ENCODE measurements at places on chromosomes 5 and 9.

DNA sequence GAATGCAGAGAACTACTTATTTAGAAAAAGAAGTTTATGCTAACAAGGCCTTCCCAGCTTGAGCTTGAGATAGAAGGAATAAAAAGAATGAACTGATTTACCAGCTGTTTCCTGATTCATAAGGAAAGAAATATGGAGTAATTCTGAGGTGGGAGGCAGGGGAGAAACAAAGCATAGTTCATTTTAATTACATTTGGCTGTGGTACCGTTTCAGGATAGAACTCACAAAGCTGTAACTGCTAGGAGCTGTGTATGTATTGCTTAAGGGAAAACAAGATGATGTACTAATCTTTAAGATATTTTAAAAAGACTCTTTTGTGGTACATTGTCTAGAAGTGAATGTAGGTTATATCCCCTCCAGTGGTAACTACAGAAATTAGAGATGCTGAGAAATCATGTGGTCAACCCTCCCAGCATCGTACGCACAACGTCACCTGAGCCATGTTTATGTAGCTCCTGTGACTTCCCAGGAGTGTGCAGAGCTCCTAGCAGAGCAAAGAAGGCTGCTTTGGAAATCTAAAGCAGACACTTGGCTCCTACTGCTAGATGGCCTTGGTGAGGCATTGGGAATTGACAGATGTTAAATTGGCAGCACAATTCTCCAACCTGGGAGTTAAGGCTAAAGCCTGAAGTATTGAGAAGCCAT is 208.3 kb upstream of the VLDLR start:
- DNase-seq = no peak

DNA sequence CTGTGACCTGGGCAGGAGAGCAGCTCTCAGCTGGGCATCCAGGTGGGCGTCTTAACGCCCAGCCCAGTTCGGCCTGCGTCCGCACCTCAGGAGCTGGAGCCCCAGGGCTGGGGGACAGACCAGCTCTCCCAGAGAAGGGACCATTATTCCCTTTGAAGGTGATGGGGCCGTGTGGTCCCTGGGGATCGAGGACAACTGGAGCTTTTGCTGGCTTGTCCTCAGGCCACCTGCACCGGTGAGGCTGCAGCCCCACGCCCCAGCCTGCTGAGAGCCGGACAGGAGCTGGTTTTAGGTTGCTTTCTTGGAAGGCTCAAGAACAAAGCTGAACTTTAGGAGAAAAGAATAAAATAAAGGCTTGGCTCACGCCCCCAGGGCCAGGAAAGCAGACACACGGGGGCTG is 40.9 kb downstream of the NACC2 start:
- DNase-seq = no peak

DNA sequence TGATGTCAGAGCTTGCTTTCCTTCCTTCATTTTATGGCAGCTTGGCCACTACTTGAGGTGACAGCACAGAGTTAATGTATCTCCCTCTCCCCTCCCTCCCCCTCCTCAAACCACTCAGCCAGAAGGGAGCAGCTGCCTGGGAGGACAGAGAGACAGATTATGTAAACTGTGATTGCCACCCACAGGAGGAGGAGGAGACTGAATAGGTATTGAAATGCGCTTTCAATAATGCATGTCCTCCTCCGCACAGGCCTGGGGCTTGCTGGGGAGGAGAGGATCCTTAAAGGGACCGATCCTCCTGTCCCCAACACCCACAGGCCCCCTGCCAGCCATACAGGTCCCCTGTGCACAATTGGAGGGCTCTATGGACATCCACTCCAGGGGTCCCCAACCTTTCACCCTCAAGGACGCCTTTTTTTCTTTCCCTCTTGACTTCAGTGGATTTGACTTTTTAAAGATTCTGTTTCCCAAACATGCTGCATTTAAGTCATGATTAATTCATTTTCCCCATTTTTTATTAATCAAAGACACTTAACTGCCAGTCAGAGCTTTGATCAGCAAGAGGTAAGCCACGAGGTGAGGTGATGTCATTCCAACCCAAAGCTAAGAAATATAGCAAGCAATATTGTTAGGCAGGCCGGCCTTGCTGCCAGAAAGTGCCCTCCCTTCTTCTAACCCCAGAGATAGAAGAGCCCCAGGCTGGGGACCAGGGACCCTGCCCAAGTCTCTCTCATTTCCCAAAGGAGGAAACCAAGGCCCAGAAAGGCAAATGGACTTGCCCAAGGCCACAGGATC is 47.5 kb upstream of the CPLX2 start:
- DNase-seq = no peak

DNA sequence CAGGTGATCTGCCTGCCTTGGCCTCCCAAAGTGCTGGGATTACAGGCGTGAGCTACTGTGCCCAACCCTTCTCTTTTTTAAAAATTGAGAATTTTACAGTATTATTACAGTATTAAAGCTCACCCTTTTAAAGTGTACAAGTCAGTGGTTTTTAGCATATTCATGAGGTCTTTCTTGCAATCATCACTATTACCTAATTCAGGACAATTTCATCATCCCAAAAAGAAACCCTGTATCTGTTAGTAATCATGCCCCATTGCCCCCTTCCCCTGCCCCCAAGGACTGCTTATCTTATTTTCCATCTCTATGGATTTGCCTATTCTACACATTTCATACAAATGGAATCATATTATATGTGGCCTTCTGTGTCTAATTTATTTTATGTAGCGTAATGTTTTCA is 22.6 kb upstream of the MEGF9 start:
- DNase-seq = no peak

GRCh38 chr5:4532705-4533080 is 607.4 kb upstream of the ADAMTS16 start:
- DNase-seq = no peak

- no peak for DNase-seq
Observed at GRCh38 chr9:75830303-75830702, 60.2 kb upstream of the PCSK5 start.

- no peak for DNase-seq
Observed at GRCh38 chr9:127218818-127219217, 45.8 kb upstream of the GARNL3 start.

DNA sequence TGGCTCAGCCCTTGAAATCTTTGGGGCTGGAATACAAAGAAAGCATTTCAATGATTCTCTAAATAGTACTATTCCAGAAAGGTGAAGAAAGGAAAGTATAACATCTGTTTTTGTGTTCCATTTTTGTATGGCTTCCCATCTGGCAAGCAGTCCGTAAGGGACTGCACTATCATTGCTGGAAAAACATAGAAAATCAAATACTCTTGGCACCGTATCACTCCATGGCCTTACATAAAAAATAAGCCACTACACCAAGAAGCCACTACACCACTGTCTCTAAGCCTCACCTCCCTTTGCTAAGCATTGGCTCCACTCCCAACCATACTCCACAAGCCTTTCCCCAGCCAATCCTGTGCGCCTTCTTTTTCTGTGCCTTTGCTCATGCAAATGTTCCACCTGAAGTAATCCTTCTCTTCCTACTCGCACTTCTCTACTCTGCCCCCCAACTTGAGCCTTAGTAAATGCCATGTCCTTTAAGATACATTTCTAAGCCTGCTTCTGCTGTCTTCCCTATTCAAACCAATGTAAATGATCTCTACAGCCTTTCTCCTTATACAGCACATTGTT is 454.6 kb upstream of the TUSC1 start:
- no peak for DNase-seq

- no peak for DNase-seq
Observed at GRCh38 chr5:16737620-16738364, 121.0 kb upstream of the RETREG1 start.

DNA sequence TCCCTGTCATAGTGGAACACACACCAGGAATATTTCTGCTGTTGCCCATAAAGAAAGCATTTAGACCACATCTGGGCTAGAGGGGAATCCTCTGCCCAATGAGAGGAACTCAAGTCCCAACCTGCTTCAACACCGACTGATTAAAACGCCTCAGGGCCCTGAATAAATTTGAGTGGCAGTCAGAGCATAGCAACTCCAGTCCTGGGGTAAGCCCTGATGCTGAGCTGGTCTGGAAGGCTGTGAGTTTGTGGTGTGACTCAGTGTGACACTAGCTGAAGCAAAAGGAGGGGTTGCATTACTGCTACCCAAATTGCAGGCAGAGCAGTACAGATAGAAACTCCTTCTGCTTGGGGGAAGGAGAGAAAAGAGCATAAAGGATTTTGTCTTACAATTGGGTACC is 148.3 kb downstream of the PRDM9 start:
- no peak for DNase-seq

DNA sequence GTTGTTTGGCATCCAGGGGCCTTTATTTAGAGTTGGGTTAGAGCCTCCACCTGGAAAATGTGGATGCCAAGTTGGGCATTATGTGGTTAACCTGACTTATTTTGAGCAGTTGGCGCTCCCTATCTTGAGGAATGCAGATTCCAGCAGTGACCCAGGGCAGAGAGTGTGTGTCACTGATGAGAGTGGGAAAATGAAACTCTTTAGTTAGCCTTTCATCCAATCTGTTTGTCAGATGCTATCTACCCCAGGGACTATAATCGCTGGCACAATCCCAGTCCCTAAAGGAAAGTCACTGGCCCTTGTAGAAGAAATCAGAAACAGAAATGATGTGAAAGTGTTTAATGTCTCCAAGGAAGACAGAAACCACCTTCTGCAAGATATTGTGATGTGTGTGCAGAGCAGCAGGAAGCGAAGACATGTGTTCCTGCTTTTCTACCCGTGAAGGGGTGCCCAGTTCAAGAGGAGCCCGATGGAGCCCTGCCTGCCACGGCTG is 10.2 kb upstream of the STING1 start:
- no peak for DNase-seq

DNA sequence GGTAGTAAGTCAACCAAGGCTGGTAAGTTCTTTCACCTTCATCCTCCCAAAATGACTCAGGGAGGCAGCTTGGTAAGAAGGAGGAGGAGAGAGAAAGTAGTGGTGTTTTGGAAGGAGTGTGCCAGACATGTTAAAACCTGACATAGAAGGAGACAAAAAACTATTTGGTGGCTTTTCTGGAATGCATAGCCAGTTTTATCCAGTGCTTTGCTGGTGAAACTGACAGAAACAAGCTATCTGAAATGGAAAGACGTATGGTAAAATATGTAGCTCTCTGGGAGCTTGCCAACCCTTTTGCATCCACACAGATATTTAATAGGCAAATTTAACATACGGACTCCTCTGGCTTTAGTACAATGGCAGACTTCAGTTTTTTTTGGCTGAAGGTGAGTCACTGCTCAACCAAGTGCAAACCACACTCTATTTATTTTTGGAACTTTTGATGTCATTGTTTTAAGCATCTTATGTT is 45.4 kb downstream of the RAB14 start:
- DNase-seq = no peak

DNA sequence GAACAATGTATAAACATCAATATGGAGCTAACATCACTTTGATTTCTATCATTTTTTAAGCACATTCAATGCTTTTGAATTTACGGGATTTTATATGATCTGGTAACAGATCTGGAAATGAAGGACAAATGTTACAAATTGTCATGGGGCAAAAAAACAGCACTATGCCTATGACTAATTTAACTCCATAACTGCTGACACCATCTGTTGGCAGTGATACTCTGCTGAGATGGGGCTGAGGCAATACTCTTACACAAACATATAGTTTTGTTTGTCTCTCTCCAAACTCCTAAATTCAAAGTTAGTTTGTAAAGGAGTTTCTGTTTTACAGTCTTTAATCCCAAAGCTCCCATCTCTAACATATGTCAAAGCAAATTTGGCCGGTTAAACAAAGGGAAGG is 132.5 kb upstream of the FER start:
- DNase-seq = no peak

DNA sequence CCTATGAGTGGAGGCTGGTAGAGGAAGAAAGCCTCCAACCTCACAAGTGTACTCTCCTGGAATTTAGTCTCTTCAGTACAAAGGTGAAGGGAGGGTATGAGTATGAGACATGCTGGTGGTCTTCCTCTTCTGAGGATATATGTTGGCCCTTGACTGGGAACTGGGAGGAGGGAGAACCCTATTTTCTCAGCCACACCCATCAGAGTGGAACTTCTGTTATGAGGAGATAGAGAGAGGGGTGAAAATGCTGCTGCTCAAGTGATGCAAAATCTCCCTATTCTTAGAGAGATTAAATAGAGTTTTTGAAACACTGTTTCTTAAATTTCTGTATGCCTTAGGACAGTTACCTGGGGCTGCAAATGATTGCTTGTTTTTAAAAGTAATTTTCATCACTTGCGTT is 203.4 kb upstream of the PRR16 start:
- no peak for DNase-seq

DNA sequence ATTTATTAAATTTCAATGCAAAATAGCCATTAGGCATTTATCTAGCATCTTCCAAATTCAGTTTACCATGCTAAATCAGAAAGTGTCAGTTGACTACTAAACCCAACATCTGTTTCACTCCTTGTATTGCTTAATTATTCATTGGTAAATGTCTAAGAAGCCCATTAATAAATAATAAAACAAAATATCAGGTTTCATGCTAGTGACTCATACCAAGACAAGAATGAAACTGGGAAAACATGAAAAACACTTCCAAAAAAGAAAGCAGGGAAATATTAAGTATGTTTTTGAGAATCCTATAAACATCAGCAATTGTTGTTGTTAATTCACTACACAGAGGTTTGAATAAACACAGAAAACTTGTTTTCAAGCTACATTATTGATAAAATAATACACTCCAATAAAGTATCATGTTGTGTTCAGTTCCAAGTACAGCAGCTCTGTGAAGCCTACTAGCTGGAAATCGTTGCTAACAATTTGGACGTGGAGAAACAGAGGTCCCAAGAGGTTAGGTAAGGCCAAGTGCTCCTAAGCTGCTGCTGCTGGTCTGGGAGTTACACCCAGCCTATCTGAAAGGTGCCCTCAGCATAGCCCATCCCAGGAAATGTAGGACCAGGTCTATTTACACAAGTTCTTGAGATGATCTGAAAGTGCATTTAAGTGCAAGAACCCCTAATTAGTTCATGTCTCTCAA is 78.8 kb downstream of the GNAQ start:
- DNase-seq = no peak

Data from stimulated activated CD8-positive, alpha-beta memory T cell treated with anti-CD3 and anti-CD28 coated beads, Interleukin-4, amount 100 ng/mL, for 1 hour (primary cell).